ENCODE measurements at places on chromosomes 12 and 14. TPM values are rescaled to one million over a fixed set of nuclear protein-coding genes. Genes with fewer than 3 reads are reported as not detected.

Gene PLEKHD1
- not detected for polyA plus RNA-seq

Gene BIN2
- not detected for polyA plus RNA-seq

Gene GPR132
- 0.10 TPM for polyA plus RNA-seq

Gene HAL
- not detected for polyA plus RNA-seq

Gene LRFN5
- polyA plus RNA-seq, result 1.8 TPM

Gene CCDC175
- not detected for polyA plus RNA-seq

Gene SLC7A7
- 1.4 TPM for polyA plus RNA-seq

Gene ABHD12B
- not detected for polyA plus RNA-seq

Gene PRR4
- 1.7 TPM for polyA plus RNA-seq

Gene CIT
- polyA plus RNA-seq, result 13.1 TPM

Gene FLVCR2
- polyA plus RNA-seq, result 1.0 TPM

Gene DICER1
- 8.3 TPM for polyA plus RNA-seq

Gene AQP2
- not detected for polyA plus RNA-seq

Gene TAS2R13
- polyA plus RNA-seq, result 0.03 TPM

Gene KRT4
- polyA plus RNA-seq, result 0.07 TPM

Gene SPTB
- 0.03 TPM for polyA plus RNA-seq

Gene KCNH3
- polyA plus RNA-seq, result 0.20 TPM

Gene PCED1B
- polyA plus RNA-seq, result 2.6 TPM

All from IMR-90 (cell line).